Stimulated activated CD4-positive, alpha-beta T cell treated with anti-CD3 and anti-CD28 coated beads, Interleukin-1b, Interleukin-23, amount 100 ng/mL, for 1 hour (primary cell): ENCODE measurements at places on chromosomes 2 and 18.

DNA sequence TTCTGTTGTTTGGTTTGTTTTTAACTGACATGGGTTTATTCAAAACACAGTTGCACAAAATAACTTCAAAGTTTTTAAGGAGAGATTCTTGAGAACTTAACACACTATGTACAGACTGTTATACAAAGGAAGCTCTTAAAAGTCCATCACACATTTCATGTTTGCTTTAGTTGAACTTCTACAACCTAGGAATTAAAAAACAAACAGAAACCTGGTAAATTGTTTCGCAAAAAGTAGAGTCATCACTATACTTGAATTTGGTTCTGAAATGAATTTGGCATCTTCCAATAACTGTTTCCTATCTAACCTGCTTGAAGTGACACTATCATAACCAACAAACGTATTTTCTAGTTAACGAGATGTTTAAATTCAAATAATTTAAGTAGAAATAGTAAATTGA is 21.8 kb downstream of the TRIP12 start:
- DNase-seq, result no peak

- DNase-seq, result no peak
These were observed 19.0 kb downstream of the MTERF4 start for GRCh38 chr2:241083091-241083415.

GRCh38 chr2:51695531-51695930 is 663.6 kb upstream of the NRXN1 start:
- DNase-seq, result no peak

DNA sequence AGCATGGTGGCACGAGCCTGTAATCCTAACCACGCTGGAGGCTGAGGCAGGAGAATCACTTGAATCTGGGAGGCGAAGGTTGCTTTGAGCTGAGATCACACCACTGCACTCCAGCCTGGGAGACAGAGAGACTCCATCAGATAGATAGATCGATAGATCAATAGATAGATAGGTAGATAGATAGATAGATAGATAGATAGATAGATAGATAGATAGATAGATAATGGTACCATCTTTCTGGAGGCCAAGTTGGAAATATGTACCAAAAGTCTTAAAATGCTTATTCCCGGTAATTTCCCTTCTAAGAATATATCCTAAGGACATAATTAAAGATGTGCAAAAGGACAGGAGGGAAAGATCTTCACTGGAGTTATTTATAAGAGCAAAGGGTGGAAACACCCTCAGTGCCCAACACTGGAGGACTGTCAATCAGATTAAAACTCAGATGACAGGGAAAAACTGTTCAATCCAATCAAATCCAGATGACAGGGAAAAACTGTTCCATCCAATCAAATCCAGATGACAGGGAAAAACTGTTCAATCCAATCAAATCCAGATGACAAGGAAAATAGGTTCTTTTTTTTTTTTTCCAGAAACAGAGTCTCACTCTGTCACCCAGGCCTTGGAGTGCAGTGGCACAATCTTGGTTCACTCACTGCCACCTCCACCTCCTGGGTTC is 49.0 kb upstream of the UBE2F start:
- no peak for DNase-seq

DNA sequence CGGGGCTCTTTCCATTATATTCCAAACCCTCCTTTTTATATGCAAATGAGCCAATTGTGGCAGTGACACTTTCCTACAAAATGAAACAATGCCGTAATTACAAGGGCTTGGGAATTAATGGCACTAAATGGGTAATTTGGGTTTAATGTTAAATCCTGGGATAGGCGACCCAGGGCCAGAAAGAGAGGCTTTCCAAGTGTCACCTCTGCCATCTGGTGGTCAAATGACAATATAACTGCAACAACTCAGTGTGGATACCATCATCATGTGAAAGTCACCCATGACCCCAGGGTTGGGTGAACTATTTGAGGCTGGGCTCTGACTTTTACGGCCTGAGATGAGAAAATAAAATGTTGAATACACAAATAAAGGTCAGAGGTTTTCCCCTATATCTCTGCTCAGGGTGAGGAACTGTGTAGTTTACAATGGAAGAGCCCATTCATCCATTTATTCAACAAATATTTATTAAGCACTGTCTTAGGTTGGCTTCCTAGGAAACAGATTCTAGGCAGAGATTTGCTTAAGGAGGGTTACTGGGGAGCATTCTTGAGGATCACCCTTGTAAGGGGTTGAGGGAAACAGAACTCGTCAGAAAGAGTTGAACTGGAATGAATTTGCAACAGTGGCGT is 13.6 kb upstream of the THADA start:
- no peak for DNase-seq
